ENCODE measurements at places on chromosomes 4 and X.

GRCh38 chr4:124862261-124862660 is 149.7 kb upstream of the ANKRD50 start:
- no peak for DNase-seq

DNA sequence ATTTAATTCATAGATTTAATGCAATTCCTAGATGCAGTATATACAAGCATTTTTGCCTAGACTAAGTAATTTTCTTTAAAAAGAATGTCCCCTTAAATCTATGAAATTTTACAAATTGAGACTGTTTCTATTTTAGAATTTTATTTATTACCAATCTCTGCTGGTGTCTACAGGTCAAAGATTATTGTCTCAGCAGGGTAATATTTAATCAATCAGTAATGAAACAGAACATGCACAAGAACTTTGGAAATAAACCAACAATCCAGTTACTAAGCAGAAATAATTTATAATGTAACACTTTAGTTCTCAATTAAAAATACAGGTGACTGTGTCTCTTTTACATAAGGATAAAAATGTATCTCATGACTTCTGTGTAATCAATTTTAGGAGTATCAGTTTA is 266.2 kb downstream of the PPP3CA start:
- DNase-seq = no peak

DNA sequence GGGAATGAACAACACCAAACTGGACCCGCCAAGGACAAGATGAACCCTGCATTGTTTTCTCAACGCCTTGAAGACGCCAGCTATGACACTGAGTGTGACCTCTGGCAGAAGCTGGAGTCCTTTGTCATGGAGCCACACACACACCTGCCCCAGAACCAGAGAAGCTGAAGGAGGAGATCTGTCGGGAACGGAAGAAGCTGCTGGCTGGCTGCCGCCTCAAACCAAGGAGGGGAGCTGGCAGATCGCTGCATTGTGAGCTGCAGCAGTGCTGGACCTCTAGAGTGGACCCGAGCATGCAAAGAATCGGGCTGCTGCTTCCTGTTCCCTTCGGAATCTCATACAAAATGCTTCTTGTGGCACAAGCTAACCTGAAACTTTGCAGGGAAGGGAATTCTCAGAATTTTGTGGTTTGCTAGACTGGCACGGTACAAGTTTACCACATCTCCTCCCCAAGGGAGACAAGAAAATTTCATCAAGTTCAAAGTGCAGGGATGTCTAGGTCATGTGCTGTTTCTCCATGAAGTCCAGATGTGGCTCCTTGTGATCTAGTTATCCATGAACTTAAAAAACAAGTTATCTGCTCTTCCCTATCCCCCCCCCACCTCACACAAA is 23.4 kb upstream of the GLRB start:
- DNase-seq = no peak

DNA sequence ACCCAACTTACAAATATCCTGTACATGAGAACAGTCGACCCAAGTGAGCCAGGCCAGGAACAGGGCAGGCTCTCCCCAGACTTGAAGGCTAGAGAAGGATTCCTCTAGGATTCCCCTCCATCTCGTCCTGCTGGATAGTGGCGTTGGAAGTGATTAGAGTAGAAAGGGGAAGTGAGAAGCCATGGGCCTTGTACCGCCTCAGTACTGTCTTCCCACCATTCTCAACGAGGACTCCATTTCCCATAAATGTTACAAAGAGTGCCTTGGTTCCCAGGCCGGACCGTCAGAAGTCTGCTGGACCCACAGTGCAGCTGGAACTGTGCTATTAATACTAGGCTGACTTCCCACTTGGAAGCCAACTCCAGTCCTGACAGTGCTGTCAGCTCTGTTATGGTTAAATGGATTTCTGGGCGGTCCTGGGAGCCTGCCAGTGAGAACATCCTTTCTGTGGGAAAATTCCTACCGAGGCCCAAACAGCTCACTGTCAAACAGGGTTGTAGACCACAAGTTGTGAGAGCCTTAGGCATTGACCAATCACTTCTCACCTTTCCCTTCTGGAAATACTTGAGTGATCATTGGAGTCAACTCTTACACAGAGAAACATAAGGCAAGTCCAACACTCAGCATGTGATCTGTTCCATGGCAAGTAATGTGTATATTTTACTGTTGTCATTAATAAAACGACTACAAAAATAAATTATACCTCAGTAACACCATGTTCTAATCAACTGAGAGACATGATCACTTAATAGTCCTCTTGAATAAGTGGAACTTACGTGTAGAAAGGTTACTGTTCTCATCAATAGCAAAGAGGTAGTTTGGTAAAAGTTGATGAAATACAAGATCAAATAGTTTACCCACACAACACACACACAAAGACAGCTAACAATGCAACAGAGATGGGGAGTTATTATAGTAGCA is 58.4 kb downstream of the AMELX start:
- no peak for DNase-seq

DNA sequence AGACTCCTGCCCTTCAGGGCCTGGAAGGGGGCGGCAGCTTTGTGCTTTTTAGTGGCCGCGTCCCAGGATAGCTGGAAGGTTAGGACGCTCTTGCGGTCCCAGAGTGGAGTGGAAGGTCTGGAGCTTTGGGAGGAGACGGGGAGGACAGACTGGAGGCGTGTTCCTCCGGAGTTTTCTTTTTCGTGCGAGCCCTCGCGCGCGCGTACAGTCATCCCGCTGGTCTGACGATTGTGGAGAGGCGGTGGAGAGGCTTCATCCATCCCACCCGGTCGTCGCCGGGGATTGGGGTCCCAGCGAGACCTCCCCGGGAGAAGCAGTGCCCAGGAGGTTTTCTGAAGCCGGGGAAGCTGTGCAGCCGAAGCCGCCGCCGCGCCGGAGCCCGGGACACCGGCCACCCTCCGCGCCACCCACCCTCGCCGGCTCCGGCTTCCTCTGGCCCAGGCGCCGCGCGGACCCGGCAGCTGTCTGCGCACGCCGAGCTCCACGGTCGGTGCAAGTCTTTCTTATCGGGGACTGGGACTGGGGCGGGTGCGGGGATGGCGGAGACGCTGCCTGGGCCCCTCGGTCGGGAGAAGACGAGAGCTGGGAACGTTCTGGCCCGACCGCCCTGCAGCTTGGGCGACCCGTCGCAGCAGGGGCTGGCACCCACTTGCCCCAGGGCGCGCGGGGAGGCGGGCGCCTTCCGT is at the start of gene EDNRA:
EDNRA (plus strand) TSS at position 207 of the 686 bp plus-strand sequence. CDS start 4,585 bp downstream, outside the sequence.
- no peak for DNase-seq

DNA sequence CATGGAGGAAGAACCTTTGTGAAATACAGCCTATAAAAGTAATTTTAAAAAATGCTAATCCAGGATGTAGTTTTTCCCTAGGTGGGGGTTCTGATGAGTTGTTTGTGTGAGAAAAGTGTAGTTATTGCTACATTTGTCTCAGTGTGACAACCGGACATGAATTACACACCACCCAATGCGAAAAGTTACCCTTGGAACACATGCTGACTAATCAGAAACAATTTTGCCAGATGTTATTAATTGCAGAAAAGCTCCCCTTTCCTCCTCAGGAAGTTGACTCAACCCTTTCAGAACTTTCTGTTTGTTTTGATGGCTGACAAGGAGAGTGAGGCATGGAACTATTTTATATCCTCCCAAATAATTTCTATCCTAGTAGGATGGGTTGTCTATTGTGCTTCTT is 38.1 kb upstream of the EDA2R start:
- no peak for DNase-seq

GRCh38 chrX:1386338-1387127 is 5.4 kb downstream of the SLC25A6 start:
- DNase-seq = no peak

DNA sequence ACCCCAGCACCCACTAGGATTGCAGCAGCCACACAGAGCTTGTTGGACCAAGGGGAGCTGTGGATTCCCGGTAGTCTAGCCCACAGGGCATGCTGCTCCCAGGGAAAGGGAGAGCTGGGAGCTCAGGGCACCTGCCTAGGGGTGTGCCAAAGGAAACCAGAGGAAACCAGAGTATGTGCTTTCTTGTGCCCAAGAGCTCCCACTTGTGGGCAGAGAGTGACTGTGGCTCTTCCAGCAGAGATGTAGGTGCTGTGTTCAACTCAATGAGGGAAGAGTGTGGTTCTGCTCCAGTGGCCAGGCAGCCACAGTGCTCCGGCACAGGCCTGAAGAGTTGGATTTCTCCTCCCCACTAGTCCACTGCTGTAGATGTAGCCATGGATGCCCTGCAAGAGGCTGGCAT is 1050.0 kb upstream of the INTU start:
- DNase-seq = no peak

- DNase-seq = no peak
Observed at GRCh38 chr4:137705171-137705783, 173.0 kb upstream of the PCDH18 start.

GRCh38 chrX:42771506-42772335 is 6.2 kb downstream of the PPP1R2C start:
- no peak for DNase-seq

GRCh38 chr4:13912436-13912925 is 285.0 kb upstream of the BOD1L1 start:
- no peak for DNase-seq

Measured in stimulated activated CD4-positive, alpha-beta T cell treated with anti-CD3 and anti-CD28 coated beads, Interleukin-4, amount 100 ng/mL, for 1 hour (primary cell).